ENCODE measurements at places on chromosomes 4 and X.

DNA sequence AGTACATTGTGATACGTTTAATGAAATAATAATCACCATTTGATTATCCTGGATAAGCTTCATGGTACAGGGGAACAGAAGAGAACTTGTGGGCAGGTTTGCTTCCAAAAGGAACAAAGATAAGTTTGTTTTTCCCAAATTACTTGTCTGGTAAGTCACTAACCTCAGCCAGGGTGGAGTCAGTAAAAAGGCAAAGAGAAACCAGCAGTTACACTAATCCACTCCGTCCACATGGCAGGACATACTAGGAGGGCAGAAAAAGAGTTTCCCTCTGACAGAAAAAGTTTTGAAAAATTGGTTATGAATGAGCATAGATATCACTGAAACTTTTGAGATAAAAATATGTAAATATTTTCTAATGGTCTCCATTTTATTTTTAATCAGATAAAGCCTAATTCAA is 285.9 kb downstream of the IL15 start:
- no peak for DNase-seq

DNA sequence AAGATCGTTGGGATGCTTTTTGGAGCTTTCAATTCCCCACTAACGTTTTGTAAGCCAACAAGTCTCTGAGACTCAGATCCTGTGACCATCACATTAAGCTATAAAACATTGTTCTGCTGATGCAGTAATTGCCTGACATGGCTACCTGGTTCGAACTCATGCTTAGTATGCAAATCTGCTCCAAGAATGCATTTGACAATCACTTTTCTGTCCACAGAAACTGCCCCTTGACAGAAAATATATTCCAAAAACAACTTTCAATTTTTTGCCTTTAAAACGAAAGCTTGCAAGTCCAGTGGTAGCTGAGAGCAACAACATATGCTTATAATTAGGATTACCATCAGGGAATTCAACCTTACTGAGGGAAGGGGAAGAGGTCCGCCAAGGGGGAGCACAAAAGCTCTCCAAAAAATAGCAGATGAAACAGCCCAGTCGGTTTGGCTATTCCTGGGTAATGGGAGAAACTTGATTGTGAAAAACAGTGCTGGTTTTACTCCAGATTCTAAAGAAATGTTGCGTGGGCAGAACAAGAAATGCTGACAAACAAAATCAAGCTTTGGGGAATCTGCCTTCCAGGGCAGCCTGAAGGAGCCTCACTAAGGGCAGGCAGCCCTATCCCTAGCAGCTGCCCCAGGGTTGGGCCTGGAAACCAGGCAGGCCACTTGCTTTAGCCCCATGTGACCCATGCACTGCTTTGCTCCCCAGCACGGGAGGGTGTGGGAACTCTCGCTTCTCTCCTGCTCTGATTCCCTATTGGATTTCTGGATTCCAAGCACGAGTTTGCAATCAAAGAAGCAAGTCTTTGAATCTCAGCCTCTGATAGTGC is 160.7 kb upstream of the LDB2 start:
- no peak for DNase-seq

GRCh38 chr4:78032446-78032845 is 24.7 kb upstream of the FRAS1 start:
- no peak for DNase-seq

GRCh38 chr4:93267747-93268146 is 560.8 kb upstream of the ATOH1 start:
- no peak for DNase-seq

DNA sequence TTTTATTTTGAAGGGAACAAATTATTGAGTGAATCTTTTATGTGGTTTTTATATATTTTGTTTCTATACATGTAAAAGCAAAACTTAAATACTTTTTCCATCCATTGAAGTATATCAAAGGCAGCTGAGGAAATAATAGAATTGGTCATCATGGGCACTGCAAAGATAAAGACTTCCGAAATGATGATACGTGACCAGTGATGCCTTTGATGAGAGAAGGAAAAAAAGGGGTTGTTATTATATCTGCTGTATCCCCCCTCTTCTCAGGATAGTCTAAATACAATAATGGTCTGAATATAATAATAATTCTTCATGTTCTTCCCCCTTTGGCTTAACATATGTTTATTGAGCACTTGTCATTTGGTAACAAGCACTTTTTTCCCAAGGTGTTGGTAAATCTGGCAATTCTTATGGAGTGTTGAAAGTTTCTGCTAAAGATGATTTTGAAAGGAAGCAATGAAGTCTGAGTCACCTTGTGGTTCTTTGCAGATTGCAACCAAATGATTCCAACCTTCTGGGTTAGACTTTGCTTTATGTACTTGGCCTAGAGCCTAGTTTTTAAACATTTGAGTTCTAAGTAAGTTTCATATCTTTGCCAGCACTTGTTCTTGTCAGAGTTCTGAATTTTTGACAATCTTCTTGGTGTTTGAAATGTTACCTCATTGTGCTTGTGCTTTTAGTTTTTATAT is 60.8 kb downstream of the USP9X start:
- no peak for DNase-seq

GRCh38 chr4:118226311-118227010 is 126.3 kb downstream of the PRSS12 start:
- DNase-seq = no peak

- no peak for DNase-seq
Measured at GRCh38 chr4:90080116-90080515, 47.1 kb upstream of the CCSER1 start.

- peak; percentile 35 for DNase-seq
Measured at GRCh38 chrX:150364347-150365050, 1.4 kb downstream of the MAMLD1 start.

- no peak for DNase-seq
Measured at GRCh38 chr4:998096-998691, 5.0 kb upstream of the SLC26A1 start.

DNA sequence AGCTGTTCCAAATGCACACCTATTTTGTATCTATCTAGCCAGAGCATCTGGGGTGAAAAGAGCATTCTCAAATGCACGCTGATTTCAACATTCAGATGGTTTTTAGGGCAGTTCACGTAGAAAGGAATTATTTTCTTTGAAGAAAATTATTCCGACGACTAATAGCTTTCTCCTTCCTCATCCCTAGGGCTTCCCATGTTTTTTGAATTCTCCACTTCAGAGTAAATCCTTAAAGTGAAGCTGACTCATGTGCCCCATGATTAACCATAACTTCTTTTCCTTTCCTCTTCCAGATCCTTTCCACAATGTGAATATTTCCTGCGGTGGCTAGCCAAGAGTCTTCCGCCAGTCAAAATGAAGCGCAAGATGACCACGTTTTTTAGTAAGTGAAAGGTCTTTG is 86.7 kb upstream of the PDHA1 start:
- no peak for DNase-seq

- no peak for DNase-seq
Measured at GRCh38 chr4:32003548-32003947, 1283.4 kb downstream of the PCDH7 start.

GRCh38 chr4:38495446-38495845 is 168.6 kb upstream of the KLF3 start:
- DNase-seq = no peak

- no peak for DNase-seq
Measured at GRCh38 chr4:19575924-19576323, 675.8 kb upstream of the SLIT2 start.

DNA sequence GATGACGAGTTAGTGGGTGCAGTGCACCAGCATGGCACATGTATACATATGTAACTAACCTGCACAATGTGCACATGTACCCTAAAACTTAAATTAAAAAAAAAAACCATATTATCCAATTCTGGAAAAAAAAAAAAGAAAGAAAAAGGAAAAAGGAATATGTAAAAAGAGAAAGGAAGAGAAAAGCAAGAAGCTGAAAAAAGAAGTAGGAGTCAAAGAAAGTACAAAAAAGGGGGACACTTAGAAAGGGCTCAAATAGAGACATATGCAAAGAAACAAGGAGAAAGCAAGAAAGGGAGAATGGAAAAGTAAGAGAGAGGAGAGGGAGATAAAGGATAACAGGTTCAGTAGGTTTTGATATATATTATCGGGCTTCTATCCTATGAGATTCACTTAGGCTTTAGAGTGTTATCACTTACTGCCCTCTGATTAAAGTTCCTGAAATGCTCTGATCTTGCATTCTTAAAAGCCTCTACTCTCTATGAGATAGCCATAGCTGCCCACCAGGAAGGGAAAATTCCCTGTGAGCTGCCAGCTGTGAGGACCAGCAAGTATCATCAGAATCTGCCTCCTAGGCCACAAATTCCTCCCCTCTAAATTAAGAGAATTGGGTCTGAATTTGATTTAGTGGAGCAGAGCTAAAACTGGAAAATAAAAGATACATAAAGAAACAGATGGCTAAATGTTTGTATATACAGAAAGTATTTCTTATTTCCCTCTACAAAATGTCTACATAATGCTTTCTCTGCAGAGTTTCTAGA is 95.2 kb downstream of the AMMECR1 start:
- no peak for DNase-seq

DNA sequence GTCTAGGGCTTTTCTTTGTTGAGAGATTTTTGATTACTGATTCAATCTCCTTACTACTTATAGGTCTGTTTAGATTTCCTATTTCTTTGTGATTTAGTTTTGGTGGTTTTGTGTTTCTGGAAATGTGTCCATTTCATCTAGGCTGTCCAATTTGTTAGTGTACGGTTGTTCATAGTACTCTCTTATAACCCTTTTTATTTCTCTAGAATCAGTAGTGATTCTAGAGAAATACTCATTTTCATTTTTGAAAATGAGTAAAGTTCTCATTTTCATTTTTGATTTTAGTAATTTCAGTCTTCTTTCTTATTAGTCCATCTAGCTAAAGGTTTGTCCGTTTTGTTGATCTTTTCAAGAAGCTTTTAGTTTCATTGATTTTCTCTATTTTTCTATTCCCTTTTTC is 7.5 kb downstream of the IL13RA1 start:
- DNase-seq = no peak

DNA sequence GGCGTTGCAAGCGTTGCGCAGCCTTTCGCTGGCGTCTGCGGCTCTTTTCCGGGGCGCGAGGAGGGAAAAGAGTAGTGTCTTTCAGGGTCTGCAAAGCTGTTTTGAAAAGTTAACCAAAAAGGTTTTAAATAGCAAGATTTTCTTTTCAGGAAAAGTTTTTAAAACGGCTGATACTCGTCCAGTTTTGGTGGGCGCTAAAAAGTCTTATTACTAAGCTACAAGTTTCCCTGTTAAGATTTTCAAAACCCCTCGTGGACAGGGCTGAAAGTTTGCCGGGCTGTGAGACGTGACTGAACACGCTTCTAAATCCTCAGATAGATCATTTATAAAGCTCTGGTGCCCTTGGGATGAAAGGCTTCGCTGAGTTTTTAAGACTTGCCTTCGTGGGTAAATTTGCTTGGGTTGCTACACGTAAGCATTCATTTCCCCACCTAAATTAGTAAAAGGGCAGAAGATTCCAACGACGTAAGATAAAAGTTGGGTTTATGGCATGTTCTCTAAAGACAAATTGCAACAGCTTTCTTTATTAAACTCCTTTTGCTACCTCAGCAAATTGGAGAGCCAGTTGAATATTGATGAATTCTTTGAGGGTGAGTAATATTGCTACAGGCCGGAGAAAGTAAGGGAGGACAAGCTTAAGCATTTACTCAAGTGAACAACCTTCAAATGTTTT is 91.5 kb downstream of the HPRT1 start:
- no peak for DNase-seq

DNA sequence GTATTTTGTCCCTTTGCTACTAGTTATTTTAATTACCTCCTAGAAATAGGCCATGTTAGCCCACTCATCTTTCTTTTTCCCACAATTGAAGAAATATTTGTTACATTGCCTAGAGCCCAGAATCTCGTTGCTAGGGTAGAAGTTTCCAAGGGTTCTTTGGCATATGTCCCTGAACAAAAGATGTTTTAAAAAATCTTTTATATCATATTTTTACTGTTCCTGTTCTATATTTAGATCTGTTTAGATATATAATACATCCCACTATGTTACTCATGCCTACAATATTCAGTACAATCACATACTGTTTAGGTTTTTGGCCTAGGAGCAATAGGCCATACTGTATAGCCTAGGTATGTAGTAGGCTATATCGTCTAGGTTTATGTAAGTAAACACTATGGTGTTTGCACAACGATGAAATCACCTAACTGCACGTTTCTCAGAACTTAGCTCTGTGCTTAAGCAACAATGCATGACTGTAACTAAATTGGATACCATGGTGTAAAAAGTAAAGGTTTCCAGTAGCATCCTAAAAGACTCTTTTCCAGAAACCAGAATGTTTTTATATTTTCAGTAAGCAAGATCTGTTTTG is 236.0 kb upstream of the SLIT2 start:
- DNase-seq = no peak

- DNase-seq = no peak
Measured at GRCh38 chr4:6961496-6962210, 52.0 kb downstream of the TBC1D14 start.

- no peak for DNase-seq
Measured at GRCh38 chrX:150934453-150934852, 36.0 kb upstream of the CD99L2 start.

DNA sequence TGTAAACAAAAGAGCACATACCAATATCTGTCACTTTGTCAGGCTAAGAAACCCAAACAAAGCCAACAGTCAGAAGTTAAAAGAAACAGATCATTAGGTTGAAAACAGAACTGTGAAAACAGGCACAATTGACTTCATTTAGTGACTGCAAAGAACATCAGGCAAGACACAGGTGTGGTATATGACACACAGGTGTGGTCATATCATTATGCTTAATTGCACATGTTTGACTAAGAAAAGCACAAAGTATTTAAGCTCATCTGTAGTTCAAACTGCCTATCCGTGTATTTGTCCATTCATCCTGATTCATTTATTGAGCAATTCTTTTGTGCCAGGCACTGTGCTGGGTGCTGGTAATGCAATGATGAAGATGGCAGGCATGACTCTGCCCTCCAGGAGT is 150.7 kb downstream of the DEFB131A start:
- no peak for DNase-seq

GRCh38 chr4:169033660-169034059 is 23.6 kb upstream of the CBR4 start:
- no peak for DNase-seq

DNA sequence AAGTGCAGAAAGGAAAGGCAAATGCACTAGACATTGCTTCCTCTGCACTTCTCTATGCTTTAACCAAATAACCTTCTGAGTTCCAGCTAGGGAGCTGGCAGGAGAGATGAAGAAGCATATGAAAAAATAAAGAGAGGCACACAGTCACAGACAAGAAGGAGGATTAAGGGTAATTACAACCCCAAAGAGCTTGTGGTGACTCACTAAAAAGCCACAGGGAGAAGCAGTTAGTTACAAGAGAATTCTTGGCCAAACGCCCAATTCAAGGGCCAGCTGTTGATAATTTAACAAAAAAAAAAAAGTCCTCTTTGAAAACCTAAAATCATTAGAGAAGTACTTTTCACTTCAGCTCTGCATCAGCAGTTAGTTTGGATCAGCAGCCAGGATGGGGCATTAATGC is 478.0 kb downstream of the KCNIP4 start:
- DNase-seq = no peak

- peak; percentile 20 for DNase-seq
Measured at GRCh38 chrX:154695911-154696675, 42.7 kb upstream of the CTAG2 start.

DNA sequence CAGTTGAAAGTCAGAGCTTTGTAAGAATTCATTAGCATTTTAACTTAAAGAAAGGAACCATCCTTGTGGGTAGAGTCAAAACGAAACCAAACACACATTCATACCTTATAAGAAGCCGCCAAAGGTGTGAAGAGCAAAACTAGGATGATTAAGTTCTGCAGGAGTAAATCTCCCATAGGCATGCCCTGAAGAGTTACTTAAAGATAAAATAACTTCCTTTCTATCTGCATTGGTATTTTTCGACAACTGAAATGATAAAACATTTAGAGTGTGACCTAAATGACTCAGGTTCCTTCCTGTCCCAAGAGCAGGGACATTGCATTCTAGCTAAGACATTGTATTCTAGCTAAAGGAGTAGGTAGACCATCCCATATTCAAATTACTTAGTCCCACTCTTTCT is 75.3 kb downstream of the BCOR start:
- no peak for DNase-seq
